ENCODE measurements at places on chromosomes 3 and 15.

GRCh38 chr3:85760342-85760741, 801.6 kb downstream of the CADM2 start:
- DNase-seq = no peak

DNA sequence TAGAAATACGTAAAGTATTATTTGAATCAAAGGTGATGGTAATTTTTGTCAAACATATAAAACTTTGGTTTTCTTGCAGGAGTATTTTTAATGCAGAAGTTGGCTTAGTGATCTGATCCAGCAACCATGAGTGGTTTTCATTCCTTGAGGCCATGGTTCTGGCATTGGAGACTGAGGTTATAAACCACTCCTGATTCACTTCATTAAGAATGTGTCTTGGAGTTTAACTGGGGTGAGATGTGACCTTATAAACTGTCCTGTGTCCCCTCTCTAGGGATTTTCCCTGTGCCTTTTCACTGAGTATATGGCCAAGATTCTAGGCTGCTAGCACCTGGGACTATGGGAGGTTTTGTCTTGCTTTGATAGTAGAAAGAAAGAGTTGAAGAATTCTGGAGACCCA, 94.3 kb downstream of the RYR3 start:
- DNase-seq = no peak

GRCh38 chr3:114274929-114275328, 18.9 kb upstream of the TIGIT start:
- DNase-seq = no peak

- DNase-seq = no peak
Observed at GRCh38 chr15:91925794-91926193, 72.3 kb downstream of the SLCO3A1 start.
